ENCODE measurements at places on chromosomes 7 and 10.

GRCh38 chr10:127358337-127358736, 161.9 kb upstream of the INSYN2A start:
- DNase-seq = no peak

- DNase-seq = no peak
These were observed 3.1 kb upstream of the SLC18A3 start for GRCh38 chr10:49606981-49607535.

DNA sequence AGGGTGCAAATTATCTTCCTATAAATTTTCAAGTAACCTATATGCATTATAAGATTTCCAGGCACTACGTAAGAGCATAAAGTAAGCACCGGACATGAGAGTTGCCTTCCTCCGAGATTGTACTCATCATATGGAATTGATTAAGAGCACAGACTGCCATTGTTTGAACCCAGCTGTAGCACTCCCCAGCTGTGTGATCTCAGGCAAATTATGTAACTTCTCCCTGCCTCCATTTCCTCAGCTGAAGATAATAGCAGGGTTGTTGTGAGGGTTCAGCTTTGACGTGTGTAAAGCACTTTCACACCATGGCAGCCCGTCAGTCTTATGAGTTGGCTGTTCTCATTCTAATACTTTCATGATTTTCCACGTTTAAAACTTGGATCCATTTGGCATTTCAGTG, 122.6 kb downstream of the ITIH5 start:
- DNase-seq = no peak

GRCh38 chr7:19352305-19352695, 207.1 kb upstream of the FERD3L start:
- no peak for DNase-seq

GRCh38 chr10:86100581-86101061, 266.0 kb downstream of the GRID1 start:
- no peak for DNase-seq
